Renal cortex interstitium (tissue), 15 donors: ENCODE measurements at places on chromosomes 5 and 9.

DNA sequence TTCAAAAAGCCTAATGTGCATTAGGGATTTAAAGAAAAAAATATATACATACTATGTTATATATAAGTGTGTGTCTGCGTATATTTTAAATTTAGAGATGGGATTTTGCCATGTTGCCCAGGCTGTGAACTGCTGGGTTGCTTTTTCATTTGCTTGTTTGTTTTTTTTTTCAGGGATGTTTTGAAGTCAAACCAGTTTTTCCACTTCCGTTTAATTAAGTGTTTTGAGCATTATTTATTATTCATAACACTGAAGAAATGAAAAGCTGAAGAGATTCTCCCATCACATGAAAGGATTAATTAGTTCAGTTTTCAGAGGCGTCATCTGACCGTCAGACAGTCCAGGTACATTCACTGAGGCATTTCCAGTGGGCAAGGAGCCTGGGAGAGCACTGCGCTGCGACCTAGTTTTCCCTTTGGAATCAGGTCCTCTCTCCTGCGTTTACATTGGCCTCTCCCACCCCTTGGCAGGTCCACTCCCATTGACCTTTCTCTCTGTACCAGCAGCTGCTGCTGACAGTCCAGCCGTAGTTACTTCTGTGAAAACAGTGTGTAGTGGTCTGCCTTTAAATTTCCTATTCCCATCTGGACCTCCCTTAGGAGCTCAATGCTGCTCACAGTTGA is 26.0 kb downstream of the ARRDC3 start:
- no peak for DNase-seq

GRCh38 chr5:118775790-118776499 is 212.4 kb downstream of the DTWD2 start:
- DNase-seq, result no peak

- DNase-seq, result no peak
These were observed 14.5 kb upstream of the LPCAT1 start for GRCh38 chr5:1538276-1538675.

GRCh38 chr5:67360047-67360446 is 163.4 kb upstream of the CD180 start:
- no peak for DNase-seq

DNA sequence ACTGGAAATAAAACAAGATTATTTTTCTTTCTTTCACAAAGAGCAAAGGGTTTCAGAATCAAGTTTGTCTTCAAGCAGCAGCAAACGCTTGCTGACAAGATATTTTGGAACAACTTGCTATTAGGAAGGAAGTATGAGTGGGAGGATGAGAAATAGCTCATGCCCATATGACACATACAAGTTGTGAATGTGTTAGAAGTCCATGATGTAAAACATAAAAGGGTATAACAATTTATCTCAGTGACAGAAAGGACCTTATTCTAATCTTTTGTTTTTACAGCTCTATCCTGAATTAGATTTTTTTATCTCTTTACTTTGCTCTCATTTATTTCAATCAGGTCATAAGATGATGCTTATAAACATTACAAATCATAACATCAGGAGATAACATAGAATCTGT is 516.6 kb upstream of the MEF2C start:
- no peak for DNase-seq

GRCh38 chr5:204966-205670 is 12.8 kb downstream of the CCDC127 start:
- no peak for DNase-seq

DNA sequence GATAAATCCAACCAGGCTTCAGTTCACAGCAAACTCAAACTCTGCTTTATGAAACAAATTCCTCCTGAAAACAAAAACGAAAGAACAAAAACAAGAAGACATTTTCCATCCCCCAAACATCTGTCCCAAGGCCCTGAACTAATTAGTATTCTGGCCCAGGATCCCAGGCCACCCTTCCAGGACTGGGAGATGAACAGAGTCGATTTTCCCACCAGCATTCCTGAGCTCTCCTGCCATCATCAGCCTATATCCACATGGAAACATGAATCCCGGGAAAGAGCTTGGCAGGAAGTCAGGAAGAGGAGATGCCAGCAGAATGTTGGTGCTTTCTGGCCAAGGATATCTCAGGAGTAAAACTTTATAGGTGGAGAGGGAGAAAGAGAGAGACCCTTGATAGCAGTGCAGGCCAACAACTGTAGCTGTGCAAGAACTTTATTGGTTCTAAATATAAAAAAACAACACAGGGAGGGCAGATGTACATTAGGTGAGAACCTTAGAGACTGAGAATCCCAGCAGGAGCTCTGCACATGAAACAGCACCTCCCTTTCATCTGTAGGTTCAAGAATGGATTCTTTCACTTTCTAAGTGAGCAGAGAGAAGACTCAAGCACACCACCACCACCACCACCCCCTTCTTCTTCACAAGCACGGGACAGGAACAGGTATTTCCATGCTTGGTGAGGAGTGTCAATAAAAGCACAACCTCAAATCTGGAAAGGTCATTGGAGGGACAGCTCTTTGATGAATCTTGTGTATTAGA is 190.7 kb upstream of the TAS2R1 start:
- DNase-seq, result no peak

- DNase-seq, result no peak
These were observed 220.7 kb downstream of the DRD1 start for GRCh38 chr5:175223291-175223690.

DNA sequence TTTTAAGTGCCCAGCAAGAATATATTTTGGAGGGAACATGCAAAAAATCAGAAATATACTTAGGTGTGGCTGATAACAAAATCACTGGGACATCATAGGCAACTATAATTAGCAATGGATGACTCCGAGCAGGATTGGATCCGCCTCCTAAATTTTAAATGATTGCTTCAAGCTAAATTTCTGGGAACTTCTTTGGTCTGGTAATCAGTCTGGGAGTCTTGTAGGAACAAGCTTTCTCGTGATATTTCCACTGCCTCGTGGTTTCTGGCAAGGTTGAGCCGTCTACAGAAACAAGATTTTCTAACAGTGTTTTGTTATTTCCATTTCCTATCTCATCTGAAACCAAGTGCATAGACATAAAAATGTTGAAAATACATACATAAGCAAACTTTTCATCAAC is 232.6 kb downstream of the BNC2 start:
- DNase-seq, result no peak

GRCh38 chr5:133806847-133807246 is 161.6 kb downstream of the C5orf15 start:
- DNase-seq, result no peak

DNA sequence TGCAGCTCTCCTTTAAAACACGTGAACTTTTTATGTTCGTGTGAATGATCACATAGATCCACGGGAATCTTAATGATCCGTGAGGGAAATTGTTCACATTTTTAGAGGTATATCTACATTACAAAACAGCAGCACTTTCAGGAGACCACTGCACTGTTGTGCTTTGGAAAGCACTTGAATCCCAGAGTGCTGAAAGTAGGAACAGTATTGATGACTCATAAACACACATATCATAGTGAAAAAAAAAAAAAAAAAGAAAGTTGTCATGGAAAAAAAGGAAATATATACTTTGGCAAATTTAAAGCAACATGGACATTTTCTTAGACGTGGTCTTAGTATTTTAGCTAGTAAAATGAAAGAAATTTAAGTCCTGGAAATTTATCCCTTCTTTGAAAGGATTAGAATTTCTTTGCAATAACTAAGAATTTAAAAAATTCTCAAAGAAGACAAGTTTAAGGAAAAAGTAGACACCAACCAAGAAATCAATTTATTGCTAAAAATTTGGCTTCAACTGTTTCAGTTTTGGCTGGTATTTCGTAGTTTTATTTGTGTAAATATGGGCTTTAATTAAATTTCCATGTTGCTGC is 55.4 kb downstream of the ADGRV1 start:
- no peak for DNase-seq

- DNase-seq, result no peak
These were observed 679 bp downstream of the B4GALT1 start for GRCh38 chr9:33166231-33167083.

- peak; percentile 23 for DNase-seq
These were observed 58.6 kb downstream of the PTCD2 start for GRCh38 chr5:72378639-72379289.

- DNase-seq, result no peak
These were observed 34.2 kb downstream of the CDC14B start for GRCh38 chr9:96585426-96585825.

DNA sequence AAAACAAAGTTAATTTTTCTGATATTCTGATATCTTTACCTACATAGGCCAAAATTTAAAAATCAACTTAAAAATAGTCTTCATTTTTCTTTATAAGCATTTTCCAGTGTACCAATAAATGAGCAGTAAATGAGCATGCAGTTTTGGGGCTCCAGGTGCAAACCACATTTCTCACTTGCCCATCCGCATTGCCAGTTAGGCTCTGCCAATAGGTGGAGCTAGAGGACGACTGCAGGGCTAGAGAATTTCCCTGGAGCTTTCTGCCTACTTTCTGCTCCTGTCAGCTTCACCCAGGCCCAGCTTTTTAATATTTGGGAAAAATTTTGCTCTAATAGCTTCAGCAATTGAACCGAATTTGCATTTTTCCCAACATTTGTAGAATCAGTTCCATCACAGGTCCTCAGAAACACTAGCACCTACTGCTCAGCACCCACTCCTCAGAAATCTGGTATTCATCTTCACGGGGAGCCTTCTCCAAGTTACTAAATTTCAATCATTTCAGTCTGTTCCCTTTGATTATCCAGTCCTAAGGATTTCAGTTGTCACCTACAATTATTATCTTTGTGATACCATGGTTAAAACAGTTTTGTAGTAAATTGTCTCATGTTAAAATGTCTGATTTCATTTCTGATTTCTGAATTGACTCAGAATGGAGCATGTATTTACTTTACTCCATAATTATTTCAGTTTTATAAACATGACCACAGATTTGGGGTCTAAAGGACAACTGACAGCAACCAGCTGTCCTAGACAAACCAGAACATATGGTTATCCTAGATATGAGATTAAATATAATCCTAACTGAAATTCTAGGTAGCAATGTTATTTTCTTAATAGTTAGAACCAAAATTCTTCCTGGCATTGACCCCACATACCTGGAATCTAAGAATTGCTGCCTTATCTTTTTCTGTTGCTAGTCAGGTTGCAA is 104.6 kb upstream of the FAM174A start:
- peak; percentile 14 for DNase-seq

- DNase-seq, result no peak
These were observed 192.2 kb upstream of the C9orf72 start for GRCh38 chr9:27765266-27766072.

DNA sequence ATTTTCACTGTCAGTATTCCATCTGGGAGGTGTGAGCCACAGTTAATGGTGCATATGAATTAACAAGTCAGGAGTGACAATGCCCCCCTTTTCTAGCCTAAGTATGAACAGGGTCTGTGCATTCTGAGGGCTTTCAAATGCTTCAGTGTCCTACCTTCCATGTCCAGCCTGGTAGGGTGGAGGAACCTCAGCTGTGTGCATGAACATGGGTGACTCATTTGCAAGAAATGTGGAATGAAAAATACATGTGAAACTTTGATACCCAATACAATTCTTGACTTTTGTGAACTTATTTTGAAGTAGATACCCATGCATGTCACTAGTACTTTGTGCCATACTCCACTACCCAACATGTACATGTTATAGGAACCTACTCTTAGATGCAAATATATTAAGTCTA is 375.8 kb downstream of the SEMA5A start:
- DNase-seq, result no peak

DNA sequence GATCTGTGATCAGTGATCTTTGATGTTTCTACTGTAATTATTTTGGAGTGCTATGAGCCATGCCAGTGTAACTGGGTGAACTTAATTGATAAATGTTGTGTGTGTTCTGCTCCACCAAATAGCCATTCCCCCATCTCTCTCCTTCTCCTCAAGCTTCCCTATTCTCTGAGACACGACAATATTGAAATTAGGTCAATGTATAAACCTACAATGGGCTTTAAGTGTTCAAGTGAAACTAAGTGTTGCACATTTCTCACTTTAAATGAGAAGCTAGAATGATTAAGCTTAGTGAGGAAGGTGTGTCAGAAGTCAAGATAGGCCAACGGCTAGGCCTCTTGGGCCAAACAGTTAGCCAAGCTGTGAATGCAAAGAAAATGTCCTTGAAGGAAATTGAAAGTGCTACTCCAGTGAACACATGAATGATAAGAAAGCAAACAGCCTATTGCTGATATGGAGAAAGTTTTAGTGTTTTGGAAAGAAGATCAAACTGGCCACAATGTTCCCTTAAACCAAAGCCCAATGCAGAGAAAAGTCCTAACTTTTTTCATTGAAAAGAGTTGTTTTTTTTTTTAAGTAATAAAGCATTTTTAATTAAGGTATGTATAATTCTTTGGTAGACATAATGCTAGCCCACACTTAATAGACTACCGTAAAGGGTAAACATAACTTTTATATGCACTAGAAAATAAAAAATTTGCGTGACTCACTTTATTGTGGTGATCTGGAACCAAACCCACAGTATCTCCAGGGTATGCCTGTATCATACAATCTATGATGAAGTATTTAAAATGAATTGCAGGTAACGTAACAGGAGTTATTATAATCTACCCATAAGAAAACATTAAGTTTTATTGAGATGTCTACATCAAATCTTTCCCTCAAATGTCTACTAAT is 42.5 kb upstream of the ALDH1A1 start:
- DNase-seq, result no peak

GRCh38 chr9:137482094-137482781 is 23.1 kb upstream of the NSMF start:
- DNase-seq, result no peak

- no peak for DNase-seq
These were observed 149.8 kb downstream of the MACIR start for GRCh38 chr5:103408408-103408807.

GRCh38 chr5:54520940-54521339 is 3.4 kb downstream of the SNX18 start:
- no peak for DNase-seq

DNA sequence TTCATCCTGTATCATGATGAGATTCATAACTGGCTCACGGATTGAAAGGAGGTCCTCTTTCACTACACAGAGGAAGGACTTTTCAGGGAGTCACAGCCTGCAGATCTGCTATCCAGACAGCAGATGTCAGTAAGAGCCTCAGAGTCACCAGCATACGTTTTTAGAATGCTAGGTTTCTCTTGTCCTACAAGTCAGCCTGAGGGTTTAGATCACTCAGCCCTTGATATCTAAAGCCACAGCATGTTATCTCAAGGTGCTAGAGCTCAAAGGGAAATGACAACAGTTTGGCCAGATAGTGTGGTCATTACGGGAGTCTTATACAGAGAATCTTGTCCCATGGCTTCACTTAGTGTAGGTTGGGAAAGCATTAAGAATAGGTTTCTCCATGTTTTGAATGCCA is 30.9 kb upstream of the SLC46A2 start:
- DNase-seq, result no peak

- no peak for DNase-seq
These were observed 478 bp downstream of the TEX10 start for GRCh38 chr9:100352201-100352726.

- no peak for DNase-seq
These were observed 32.2 kb downstream of the STXBP1 start for GRCh38 chr9:127644146-127644827.

GRCh38 chr5:108216890-108217289 is 165.0 kb downstream of the FBXL17 start:
- no peak for DNase-seq
